NCI-H187 treated with DMSO at 0.1 percent for 48 hours (cell line): ENCODE measurements at places on chromosomes 1 and 21.

DNA sequence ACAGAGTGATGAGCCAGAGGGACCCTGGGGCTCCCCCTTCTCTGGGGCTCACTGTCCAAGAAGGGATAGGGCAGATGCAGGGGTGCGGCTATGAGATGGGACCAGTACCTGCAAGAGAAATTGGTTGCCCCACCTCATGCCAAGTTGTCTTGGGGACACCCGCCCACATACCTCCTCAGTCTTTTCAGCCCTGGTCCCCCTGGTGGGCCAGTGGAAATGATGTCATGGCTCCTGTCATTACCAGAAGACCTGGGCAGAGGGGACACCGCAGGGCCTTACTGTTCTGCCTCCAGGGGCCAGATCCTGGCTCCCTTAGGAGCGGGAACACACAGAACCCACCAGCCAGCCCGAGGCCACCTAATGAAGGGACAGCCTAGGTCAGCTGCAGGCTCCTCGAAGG is 63.2 kb downstream of the CDK18 start:
- no peak for DNase-seq

DNA sequence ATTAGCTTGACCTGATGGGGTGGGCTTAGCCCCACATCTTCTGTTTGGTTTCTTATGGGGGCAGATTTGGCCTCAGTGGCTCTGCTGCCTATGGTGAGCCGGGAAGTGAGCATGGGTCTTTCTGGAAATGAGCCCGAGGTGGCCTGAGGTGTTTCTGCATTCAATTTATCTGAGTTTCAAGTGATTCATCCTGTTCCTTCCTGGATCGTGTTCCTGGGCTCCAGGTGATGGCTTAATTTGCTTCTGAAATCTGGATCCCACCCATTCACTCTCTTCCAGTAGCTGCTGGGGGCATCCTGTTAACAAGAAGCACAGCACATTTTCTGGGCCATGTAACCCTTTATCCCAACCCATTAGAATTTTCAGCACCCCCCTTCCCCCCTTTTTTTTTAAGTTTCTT is 324.6 kb downstream of the CAMTA1 start:
- DNase-seq, result no peak

DNA sequence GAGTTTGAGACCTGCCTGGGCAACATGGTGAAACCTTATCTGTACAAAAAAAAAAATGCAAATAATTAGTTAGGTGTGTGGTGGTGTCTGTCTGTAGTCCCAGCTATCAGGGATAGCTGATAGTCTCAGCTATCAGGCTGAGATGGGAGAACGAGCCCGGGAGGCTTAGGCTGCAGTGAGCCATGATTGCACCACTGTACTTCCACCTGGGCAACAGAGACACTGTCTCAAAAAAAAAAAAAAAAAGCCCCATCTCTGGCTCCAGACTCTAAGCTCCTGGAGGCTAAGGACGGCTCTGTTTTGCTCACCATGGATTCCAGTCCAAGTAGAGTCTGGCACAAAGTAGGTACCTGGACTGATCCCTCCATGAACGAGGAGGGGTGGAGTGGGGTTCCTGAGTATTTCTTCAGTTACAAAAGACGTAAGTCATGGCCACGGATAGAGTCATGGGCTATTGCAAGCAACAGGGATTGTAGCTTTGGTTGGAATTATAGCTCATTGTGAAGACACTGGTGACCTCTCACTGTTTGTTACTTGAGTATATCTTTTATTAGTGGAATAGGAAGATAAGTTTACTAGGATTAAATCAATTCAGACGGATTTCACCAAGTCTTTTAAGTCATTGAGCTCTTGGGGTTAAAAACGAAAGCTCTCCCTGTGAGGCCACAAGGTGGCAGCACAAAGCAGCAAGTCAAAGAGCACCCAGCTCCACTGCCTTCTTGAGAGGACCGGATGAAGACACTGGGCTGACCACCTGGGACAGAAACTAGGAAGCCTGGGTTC is 35.6 kb upstream of the TMEM61 start:
- DNase-seq, result peak; percentile 48

DNA sequence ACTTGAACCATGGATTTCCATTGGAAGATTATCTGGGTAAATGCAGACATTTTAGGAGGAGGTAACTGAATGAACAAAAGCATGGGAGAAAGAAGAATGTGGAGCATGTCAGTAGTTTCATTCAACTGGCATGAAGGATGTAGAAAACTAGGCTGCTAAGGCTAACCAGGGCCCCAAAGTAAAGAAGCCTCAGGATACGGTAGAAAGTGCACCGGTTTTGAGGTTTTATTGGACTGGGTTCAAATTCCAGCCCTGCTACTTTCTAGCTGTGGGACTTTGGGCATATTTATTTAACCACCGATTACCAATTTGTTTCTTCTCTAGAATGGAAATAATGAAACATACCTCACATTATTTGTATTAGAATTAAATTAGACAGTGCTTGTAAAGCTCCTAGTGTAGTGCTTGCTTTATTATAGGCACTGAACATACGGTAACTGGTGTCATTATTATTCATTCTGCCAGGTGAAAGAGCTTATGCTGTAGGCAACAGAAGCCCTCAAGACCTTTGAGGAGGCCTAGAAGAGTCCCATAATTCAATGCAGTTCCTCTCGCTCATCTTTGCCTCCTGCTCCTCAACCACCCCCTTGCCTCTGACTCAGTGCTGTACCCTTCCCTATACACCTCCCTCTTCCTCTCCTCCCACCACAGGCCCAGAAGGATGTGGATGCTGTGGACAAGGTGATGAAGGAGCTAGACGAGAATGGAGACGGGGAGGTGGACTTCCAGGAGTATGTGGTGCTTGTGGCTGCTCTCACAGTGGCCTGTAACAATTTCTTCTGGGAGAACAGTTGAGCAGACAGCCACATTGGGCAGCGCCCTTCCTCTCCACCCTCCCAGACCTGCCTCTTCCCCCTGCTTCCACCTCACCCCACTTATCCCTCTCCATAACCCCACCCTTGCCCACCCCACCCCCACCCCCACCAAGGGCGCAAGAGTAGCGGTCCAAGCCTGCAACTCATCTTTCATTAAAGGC is 2.5 kb upstream of the CHTOP start:
- DNase-seq, result no peak

DNA sequence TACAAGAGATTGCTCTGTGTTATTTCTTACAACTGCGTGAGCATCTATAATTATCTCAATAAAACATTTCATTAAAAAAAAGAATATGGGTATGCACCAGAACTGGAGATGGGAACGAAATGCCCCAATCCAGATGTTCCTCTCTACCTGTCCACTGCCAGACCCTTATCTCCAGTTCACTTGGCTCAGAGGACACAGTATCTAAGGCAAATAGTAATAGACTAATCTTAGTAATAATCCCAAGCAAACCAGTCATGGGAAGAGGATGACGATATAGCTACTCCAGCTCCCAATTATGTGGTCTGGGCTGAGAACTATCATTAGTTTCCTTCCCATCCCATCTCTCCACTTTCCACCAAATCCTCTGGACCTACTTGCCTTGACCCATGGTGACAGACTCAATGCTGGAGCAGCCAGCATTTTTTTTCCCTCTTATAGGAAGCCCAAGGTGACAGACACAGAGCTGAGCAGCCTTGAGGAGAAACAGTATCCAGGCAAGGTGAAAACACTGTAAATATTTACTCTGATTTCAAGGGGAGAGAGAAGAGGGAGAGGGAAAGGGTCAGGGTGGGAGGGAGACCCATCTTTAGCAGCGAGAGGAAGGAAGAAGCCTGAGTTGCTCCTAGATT is 28.7 kb downstream of the DDX20 start:
- DNase-seq, result no peak
